ENCODE measurements at places on chromosomes 5 and 9. TPM values are rescaled to one million over a fixed set of nuclear protein-coding genes. Genes with fewer than 3 reads are reported as not detected.

Gene PCDHGA7
- total RNA-seq, result 0.26 TPM

GRCh38 chr5:179185941-179186411 is 125.8 kb downstream of the ZNF354C start:
- no peak overlapping the region for H3K4me3 ChIP-seq
- no peak overlapping the region for H3K27ac ChIP-seq
- H3K36me3 ChIP-seq, result no peaks in the 10 kb centered on the region
- H3K27me3 ChIP-seq, result no peaks in the 10 kb centered on the region

Gene GPR151
- total RNA-seq, result not detected

GRCh38 chr5:178899289-178899688 is 3.6 kb downstream of the ZFP2 start:
- H3K27ac ChIP-seq, result no peak overlapping the region
- H3K4me1 ChIP-seq, result peaks cover 2% of the 10 kb centered on the region
- H3K36me3 ChIP-seq, result peaks cover 4% of the 10 kb centered on the region
- no peak for DNase-seq

Gene OBP2B
- not detected for total RNA-seq

Gene PRRC2B
- 309 TPM for total RNA-seq

DNA sequence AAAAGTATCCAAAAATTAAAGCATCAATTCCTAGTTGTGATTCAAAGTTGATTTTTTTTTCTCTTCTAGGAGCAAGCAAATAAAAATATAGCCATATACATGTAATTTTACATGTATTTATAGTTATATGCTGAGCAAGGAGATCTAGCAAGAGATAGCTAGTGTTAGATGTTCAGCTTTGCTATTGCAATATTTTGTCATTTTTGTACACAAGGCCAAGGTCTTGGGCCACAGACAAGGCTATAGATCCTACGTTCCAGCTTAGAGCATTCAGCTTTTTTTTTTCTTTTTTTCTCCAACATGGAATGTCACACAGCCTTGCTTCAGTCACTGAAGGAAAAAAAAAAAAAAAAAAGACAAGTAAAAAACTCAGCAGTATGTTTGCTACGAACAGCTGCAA is 36.8 kb downstream of the HMGCR start:
- no peaks in the 10 kb centered on the region for H3K4me1 ChIP-seq
- peaks cover 14% of the 10 kb centered on the region for H3K36me3 ChIP-seq
- H3K27me3 ChIP-seq, result no peaks in the 10 kb centered on the region
- H3K27ac ChIP-seq, result no peak overlapping the region
- H3K4me3 ChIP-seq, result no peak overlapping the region
- DNase-seq, result no peak

GRCh38 chr9:27394826-27395201 is 97.9 kb upstream of the EQTN start:
- H3K36me3 ChIP-seq, result peaks cover 8% of the 10 kb centered on the region
- H3K27me3 ChIP-seq, result peaks cover under 1% of the 10 kb centered on the region
- H3K27ac ChIP-seq, result no peak overlapping the region

Gene OTP
- total RNA-seq, result not detected

GRCh38 chr9:14893280-14893679 is 16.9 kb downstream of the FREM1 start:
- H3K4me3 ChIP-seq, result no peak overlapping the region
- no peak overlapping the region for H3K27ac ChIP-seq
- peaks cover 4% of the 10 kb centered on the region for H3K27me3 ChIP-seq
- no peaks in the 10 kb centered on the region for H3K4me1 ChIP-seq

Gene CMYA5
- 0.28 TPM for total RNA-seq

- peaks cover 9% of the 10 kb centered on the region for H3K36me3 ChIP-seq
- peaks cover 2% of the 10 kb centered on the region for H3K27me3 ChIP-seq
- H3K27ac ChIP-seq, result no peak overlapping the region
- peaks cover 2% of the 10 kb centered on the region for H3K4me1 ChIP-seq
Measured at GRCh38 chr5:142343531-142343930, 18.7 kb upstream of the SPRY4 start.

- H3K27ac ChIP-seq, result no peak overlapping the region
- H3K27me3 ChIP-seq, result peaks cover 10% of the 10 kb centered on the region
- H3K36me3 ChIP-seq, result no peaks in the 10 kb centered on the region
- H3K4me3 ChIP-seq, result no peak overlapping the region
Measured at GRCh38 chr5:139512786-139513390, 30.3 kb upstream of the STING1 start.

Gene CD14
- 3.5 TPM for total RNA-seq

DNA sequence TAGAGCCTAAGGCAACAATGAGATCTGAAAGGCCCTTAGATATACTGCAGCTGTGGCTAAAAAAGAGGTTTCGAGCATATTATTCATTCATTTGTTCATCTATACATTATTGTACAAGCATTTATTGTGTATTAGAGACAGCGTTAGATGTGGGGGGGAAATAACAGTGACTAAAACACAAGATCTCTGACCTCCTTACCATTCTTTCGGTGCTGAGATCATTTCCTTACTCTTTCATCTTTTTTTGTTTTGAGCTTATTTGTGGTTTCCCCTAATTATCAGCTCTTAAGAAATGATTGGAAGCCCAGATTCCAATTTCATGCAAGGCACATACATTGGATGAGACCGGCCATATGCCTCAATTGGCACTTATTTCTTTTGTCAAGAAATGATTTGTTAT is 113.2 kb downstream of the SEC61B start:
- no peak overlapping the region for H3K27ac ChIP-seq
- no peak for DNase-seq
- H3K36me3 ChIP-seq, result no peaks in the 10 kb centered on the region
- peaks cover 6% of the 10 kb centered on the region for H3K4me1 ChIP-seq
- peaks cover 21% of the 10 kb centered on the region for H3K27me3 ChIP-seq
